ENCODE measurements at places on chromosomes 3 and 15. TPM values are rescaled to one million over a fixed set of nuclear protein-coding genes. Genes with fewer than 3 reads are reported as not detected.

- no peak for DNase-seq
These were observed 8.2 kb downstream of the TMOD2 start for GRCh38 chr15:51759557-51760070.

Gene MASP1
- polyA plus RNA-seq, result not detected

DNA sequence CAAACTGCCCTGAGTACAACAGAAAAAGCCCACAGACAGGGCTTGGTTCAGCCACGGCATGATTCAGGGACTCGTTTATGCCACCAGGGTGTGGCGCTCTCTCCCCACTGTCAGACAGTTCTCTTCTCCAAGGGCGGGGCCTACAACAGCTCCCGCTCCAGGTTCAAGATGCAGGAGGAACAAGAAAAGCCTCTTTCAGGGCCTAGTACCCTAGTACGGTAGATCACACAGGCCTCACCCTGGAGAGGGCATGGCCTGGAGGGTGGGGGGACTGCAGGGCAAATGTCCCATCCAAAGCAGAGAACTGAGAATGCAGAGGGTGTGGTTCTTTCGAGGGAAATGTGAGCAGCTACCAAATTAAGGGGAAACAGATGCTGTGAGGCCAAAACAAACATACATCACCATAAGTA, 12.0 kb downstream of the MESD start:
- DNase-seq, result no peak

GRCh38 chr3:11989383-11990038, 14.7 kb upstream of the SYN2 start:
- DNase-seq, result no peak

Gene SLC24A5
- polyA plus RNA-seq, result not detected

GRCh38 chr15:88810446-88810845, 7.2 kb downstream of the ACAN start:
- DNase-seq, result no peak
